ENCODE measurements at places on chromosomes 4 and X.
A peak's percentile ranks its signal among the peaks of the same experiment; 100 is the strongest.

GRCh38 chrX:39907964-39908661, 189.6 kb downstream of the BCOR start:
- peak; percentile 90 for DNase-seq

GRCh38 chr4:15558561-15558960, 88.9 kb downstream of the CC2D2A start:
- DNase-seq = no peak

- DNase-seq = no peak
Measured at GRCh38 chr4:132767901-132768300, 381.2 kb upstream of the PCDH10 start.

- no peak for DNase-seq
Measured at GRCh38 chr4:177512646-177513045, 70.4 kb upstream of the AGA start.

- no peak for DNase-seq
Measured at GRCh38 chr4:46211406-46211805, 87.6 kb upstream of the GABRG1 start.

DNA sequence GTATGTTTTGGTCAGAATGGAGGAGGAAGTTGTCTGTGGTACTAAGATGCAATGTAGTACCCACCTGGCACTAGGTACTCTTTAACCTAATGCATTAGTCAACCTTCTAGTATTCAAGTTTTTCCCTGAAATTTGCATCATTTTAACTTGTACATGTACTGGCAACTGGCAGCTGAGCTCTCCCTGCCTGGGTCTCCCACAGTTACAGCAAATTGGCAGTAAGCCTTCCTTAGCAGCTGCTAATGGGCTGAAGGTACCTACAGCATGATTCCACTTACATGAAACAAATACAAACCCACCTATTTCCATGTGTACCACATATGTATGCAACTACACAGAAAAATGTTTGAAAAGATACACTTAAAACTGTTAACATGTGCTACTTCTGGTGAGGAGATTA, 8.1 kb upstream of the KLHL2 start:
- no peak for DNase-seq

DNA sequence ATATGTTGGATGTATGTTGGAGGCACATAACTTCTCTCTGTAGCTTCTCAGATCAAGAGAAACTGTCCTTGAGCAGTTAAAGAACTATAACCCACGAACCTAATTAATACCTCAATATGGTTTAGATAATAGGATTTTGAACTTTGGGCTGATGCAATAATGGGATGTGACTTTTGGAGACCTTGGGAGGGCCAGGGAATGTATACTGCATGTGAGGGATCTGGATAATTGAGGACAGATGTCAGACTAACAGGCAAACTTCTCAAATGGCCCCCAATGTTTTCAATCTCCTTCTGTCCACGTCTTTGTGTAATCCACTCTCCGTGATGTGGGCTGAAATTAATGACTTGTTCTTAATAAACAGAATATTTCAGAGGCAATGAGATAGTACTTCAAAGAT, 202.2 kb upstream of the FAT4 start:
- DNase-seq = peak; percentile 50

- no peak for DNase-seq
Measured at GRCh38 chr4:119785963-119786362, 157.4 kb upstream of the PDE5A start.

DNA sequence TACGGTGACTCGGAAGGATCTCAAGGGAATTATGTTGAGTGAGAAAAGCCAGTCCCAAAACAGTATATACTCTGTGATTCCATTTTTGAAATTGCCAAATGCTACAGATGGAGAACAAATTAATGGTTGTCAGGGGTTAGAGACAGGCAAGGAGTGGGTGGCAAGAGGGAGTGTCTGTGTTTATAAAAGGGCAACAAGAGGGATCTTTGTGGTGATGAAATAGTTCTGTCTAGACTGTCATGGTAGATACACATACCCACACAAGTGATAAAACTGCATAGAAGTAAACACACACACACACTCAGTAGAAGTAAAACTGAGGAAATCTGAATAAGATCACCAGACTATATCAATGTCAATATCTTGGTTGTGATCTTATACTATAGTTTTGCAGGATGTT, 92.7 kb downstream of the CD99L2 start:
- no peak for DNase-seq

DNA sequence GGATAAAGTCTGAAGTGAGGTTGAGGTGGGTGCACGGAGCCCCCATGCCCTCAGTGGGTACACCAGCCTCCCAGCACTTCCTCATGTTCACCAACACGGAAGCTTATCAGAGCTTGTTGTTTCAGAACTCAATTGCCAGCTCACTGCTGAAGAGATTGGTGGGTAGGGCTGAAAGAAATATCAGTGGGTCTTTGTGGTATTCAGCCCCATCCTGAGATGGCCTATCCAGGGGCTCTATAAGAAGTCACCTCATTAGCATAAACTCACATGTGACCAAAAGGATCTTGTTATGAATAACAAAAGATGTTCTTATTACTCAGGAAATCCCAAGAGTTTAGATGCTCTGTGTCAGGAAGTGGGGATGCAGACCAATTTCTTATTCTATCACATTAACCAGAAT, 177.3 kb downstream of the ARHGAP10 start:
- no peak for DNase-seq

DNA sequence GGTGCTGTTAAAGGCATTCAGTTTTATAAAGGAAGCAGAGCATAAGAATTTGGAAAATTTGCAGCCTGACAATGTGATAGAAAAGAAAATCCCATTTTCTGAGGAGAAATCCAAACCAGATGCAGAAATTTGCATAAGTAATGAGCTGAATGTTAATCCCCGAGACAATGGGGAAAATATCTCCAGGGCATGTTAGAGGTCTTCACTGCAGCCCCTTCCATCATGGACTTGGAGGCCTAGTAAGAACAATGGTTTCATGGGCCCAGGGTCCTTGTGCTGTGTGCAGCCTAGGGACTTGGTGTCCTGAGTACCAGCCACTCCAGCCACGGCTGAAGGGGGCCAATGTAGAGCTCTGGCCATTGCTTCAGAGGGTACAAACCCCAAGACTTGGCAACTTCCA, 542.7 kb upstream of the NR3C2 start:
- no peak for DNase-seq

GRCh38 chrX:141405486-141405852, 163.2 kb upstream of the SPANXC start:
- DNase-seq = no peak

- DNase-seq = peak; percentile 99
Measured at GRCh38 chr4:136036744-136037143, 1495.5 kb downstream of the PCDH18 start.

DNA sequence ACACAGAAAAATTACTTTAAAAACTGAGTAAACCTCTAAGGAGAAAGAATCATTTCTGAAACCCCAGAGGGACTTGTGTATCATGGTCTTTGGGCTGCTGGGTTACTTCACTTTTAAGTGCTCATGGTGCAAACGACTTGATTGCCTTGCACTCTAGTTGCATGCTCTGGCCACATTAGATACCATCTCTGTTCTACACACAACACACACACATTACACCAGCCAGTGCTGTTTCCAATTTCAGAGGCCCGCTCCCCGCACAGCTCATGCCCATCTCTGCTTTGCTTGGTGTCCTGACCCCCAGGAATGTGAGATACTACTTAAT, 2.1 kb downstream of the PPP3CA start:
- DNase-seq = peak; percentile 79

GRCh38 chrX:150599226-150599625, 30.8 kb downstream of the MTM1 start:
- no peak for DNase-seq

DNA sequence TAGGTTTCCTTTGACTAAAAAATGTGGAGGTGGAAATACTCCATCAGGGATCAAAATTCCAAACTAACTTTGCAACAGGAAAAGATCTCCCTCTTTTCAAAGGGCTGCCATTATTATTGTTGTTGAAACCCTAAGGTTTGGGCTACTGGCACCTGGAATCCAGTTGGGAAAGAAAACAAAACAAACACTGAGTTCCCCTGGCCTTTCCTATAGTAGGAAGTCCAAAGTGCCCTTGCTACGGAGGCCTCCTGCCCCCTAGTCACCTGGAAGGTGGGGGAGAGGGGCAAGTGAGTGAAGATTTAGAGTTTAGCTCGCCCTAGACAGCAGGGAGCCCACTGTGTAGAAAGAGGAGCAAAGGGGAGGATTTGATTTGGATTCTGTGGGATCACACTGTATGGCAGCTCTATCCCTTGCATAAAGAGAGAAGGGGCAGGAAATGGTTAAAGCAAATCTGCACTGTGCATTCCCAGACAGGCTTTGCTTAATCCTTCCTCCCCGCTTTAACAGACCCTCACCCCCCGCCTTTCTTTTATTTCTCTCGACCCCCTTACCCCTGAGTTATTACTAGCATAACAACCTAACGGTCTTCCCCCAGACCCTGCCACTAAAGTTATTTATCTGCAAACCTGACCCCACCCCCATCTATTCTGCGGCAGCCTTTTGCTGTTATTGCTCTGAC, 627 bp upstream of the FAT4 start:
- DNase-seq = no peak

DNA sequence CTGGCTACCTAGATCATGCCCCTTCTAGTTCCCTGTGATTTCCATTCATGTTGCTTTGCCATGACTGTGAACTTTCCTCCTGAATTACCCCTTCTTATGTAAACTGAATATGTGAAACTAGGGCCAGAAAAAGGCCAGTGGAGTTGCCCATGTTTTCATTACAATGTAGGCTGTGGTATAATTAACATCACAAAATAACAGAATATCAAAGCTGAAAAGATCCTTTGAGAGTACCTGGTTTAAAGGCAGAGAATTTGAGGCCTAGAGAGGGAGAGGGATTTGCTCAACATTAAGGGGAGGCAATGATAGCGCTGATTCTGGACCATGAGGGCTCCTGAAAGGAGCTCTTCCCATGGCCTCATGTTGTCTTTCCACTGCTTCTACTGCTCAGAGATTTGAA, 392.2 kb downstream of the OPHN1 start:
- no peak for DNase-seq

DNA sequence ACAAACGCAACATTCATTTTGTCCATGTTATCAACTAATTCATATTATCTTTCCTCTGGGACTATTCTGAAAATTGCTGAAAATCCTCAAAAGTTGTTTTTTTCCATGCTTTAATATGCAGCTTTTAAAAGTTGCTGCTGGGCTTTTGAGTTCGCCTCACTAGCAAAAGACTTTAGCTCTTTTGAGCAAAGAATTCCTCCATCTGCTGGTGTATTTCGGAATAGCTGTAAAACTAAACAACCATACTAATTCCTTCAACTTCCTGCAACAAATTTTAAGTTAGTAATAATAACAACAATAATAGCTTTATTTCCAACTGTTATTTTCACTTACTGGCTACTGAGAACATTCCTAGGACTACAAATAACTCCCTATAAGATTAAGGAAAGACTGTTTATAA, 124.5 kb upstream of the PLAC1 start:
- DNase-seq = peak; percentile 16

DNA sequence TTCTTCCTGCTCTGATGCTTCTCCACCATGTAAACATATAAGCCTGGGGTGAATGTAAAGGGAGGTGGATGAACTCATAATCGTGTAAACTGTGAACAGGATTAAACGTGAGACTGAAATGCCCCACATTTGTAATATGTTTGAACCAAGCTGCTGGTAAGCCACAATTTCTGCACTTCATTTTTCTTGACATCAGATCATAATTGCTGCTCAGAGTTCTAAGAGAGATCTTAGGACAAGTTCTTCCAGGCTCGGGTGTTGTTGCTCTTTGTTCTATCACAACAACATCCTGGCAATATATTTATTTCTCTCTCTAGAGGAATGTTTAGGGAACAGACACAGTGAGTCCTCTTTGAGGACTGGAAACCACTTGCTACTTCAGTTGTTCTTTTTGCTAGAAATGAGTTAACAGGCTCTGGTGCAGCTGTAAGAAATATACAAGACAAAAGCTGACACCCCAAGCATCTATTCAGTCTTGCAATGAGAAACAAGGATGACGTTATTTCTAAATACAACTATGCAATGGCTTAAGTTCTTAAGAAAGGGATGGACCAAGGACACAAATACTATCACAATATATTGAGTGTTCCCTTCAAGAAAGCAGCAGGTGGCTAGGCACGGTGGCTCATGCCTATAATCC, 59.6 kb downstream of the LNX1 start:
- DNase-seq = no peak

GRCh38 chrX:134026565-134027311, 41.3 kb upstream of the GPC3 start:
- peak; percentile 0 for DNase-seq

GRCh38 chr4:176210101-176210500, 14.7 kb upstream of the SPATA4 start:
- DNase-seq = no peak

DNA sequence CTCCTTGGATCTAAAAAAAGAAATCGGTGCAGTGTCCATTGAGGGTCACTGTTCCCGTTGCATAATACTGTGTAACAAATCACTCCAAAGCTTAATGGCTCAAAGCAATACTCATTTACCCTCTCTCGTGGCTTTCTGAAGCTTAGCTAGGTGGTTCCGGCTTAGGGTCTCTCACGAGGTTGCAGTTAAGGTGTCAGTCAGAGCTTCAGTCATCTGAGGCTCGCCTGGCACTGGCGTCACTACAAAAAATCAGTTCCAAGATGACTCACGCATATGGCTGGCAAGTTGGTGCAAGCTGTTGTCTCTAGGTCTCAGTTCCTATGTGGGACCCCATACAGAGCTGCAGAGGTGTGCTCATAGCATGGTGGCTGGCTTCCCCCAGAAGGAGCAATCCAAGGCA, 91.0 kb downstream of the BEND2 start:
- DNase-seq = no peak

DNA sequence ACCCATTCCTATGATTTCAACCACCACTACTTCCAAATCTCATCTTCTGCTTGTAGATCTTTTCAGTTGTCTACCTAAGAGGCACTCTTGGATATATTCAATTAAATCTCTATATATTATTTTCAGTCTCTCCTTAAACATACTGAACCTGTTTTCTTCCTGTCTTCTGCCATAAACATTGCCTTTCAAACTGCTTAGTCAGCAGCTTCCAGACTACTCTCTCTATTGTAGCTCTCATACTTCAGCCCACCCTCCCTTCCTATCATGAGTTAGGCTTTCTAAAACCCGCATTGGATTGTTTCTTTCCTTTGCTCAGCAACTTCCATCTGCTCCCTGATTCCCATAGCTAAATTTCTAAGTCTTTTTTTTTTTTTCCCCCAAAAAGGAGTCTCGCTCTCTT, 4.5 kb downstream of the AP1AR start:
- no peak for DNase-seq

DNA sequence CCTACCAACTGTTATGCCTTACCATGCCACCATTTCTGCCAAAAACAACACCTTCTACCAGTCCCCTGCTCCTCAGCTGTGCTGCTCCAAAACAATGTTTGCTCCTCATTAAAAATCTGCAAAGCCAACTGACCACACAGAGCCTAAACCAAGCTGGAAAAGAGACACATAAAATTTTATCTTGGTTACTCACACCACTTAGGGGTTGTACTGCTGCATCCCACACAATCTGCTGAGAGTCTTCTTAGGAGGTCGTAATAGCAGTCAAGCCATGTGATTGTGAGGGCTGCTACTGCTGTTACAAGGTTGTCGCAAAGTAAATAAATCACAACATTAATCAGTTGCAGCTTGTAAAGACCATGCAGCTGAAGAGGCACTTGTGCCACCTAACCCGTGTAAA, 607.4 kb upstream of the FAM241A start:
- DNase-seq = no peak

Measured in fibroblast of gingiva (primary cell).